ENCODE measurements at places on chromosomes 4 and X.

DNA sequence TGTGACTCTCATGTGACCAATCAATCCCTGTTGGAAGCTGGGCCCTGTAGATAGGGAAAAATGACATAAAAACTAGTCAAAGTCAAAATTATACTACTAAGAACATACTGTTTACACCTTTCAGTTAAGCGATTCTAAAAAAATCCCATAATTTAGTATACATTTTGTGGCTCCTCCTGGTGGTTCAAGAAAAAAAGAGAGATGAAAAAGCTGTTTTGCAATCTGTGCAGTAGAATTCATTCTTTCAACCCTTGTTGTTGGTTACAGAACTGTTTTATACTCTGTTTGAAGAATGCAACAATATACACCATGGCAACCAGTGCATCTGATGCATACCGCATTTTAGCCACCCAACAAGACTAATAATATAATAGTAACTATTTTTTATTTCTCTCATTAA is 66.8 kb upstream of the ANK2 start:
- DNase-seq: no peak

DNA sequence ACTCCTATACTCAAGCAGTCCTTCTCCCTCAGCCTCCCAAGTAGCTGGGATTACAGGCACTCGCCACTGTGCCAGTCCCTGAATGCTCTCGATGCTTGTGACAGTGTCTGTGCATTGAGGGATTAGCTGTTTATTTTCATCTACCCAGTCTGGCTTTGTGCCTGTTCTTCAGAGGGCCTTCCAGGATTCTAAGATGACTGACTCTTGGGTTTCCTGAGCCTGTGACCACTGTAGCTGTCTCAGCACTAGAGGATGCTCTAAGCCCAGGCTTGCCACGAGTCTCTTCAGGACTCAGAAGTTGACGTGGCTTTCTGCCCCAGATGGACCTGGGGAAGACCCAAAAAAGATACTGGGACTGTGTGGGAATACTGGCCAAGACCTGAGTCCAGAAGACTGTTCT is 201.4 kb downstream of the ARHGAP10 start:
- no peak for DNase-seq

- no peak for DNase-seq
These were observed 379 bp downstream of the PDGFC start for GRCh38 chr4:156971165-156971675.

- DNase-seq: no peak
These were observed 310.8 kb downstream of the AFF2 start for GRCh38 chrX:148811236-148811635.

DNA sequence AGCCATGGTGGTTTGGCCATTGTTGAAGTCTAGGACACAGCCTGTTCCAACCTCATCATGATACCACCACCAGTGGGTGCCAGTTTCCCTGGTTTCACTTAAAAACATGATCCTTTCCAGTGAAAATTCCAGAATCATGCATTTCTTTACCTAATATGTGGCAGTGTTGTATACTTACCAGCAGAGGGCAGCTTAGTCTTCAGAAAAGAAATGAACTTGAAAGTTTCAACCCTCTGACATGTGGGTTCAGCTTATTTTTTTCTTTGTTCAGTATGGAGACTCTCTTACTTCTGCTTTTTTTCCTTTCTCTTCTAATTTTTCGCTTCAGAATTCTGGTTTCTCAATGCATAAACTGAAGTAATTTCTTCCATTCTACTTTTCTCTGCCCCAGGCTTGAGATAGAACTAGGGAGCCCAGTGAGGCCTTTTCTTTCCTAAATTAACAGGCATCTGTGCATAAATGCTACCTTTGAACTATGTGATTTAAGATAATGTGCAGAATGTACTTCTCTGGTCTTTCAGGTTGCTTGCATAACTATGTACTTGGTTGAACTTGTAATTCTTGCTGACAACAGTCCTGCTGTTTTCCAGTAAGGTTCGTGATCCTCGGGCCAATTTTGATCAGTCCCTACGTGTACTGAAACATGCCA is 10.7 kb downstream of the LIAS start:
- no peak for DNase-seq

DNA sequence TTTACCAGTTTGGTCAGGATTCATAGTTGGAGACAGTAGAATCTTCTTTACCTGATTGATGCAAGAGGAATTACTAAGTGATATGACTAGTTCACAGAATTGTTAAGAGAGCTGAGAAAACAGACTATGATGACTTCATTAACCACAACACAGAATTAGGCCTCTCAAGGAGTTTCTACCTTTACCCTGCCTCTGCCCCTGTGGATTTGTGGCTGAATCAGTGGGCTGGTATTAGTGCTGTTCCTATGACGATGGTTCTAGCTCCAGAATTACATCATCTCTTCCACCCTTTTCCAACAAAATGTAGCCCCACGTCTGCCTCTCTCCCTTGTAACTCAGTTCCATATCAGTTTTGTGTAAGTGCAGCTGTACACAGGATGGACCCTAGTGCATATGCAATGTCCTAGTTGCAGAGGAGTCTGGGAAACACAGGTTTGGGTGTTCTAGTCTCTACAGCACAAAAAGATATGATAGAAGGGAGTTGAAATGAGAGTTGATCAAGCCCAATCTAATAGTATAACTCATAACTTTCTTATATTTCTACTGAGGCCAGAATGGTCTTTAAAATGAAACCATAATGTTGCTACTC is 99.3 kb downstream of the ANXA5 start:
- DNase-seq: no peak

DNA sequence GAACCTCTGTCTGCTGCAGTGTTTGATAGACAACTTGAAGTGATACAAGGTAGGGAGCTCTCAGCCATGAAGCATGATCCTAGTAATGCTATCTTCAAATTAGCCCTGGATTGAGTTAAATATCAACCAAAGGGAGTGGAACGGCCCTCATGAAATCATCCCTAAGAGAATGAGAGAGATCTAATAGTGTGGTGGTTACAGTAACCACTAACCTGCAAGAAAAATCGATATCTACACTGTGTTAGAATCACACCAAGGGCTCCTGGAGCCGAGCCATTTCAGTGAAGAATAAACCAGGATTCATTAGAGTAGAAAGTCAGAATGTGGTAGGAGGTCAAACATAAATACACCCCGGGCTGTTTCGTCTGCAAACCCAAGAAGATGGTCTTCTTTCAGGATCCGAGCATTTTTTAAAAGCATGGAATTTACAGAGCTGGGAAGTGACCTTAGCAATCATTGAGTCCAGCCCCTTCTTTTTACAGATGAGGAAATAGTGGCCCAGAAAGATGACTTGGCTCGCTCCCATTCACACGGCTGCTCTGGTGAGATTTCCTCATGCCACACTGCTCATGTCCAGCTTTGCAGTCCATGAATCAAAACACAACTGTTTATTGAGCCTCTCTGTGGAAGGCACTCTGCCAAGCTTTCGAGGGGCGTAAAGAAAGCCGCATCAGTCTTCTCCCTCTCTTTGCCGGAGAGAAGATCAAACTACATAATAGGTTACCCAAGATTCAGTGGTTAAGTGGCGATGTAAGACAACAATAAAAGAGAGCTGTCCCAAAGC is 5.5 kb upstream of the DCTD start:
- DNase-seq: no peak

GRCh38 chr4:145501051-145501660 is 19.5 kb downstream of the SMAD1 start:
- no peak for DNase-seq

GRCh38 chrX:68721546-68721945 is 74.1 kb downstream of the STARD8 start:
- no peak for DNase-seq

DNA sequence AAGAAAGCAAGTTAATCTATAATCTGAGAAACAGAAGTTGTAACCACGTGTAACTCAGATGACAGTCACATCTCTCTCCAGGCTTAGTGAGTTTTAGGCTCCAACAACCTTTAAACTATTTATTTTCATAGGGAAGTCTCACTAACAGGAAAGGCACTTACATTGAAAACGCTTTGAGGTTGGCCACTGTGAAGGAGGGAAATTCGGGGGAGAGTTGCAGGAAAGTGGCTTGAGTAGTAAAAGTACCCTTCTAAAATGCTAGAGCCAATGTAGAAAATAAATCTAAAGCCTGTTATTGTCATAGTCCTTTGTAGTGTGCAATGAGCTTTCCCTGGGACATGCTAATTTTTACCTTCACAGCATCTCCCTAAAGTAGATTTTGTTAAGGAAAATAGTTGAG is 995 bp upstream of the NFXL1 start:
- no peak for DNase-seq

DNA sequence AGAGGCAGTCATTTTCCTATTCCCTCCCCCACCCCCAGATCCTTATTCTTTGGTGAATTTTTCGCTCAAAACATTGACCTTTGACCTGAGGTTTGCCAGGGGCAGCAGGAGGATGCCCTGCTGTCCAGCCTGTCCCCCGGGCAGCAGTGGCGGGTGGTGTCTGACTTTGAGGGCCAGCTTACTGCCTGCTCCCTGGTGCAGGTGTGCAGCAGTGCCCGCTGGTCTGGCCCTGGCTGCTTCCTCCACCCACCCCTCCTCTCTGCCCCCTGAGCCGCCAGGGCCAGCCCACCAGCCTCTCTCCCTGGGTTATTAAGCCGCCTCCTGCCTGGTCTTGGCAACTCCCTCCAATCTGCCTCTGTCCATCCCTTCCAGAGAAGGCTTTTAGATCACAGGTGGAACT is 40.8 kb upstream of the GRPEL1 start:
- DNase-seq: no peak

DNA sequence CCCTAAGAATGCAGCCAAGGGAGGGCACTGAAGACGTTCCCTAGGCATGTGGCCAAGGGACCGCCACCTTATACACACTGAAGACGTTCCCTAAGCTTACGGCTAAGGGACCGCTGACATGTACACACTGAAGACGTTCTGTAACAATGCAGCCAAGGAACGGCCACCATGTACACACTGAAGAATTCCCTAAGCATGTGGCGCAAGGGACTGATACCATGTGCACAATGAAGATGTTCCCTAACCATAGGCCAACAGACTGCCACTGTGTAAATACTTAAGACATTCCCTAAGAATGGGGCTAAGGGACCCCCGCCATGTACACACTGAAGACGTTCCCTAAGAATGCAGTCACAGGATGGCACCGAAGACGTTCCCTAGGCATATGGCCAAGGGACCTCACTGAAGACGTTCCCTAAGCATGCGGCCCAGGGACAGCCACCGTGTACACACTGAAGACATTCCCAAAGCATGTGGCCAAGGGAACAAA is 36.1 kb downstream of the DHRSX start:
- no peak for DNase-seq

- DNase-seq: no peak
These were observed 107.4 kb upstream of the SLC4A4 start for GRCh38 chr4:71231129-71232055.

- DNase-seq: no peak
These were observed 686.0 kb downstream of the PDHA2 start for GRCh38 chr4:96525898-96526297.

- DNase-seq: no peak
These were observed 160 bp downstream of the LCORL start for GRCh38 chr4:18021470-18021719.

- DNase-seq: no peak
These were observed 13.8 kb downstream of the RAB28 start for GRCh38 chr4:13470379-13470778.

All from activated T-helper 9 cell treated with anti-CD3 and anti-CD28 coated beads, Interleukin-2, amount 50 U/mL, for 16 hours (primary cell).